Activated naive CD8-positive, alpha-beta T cell treated with anti-CD3 and anti-CD28 coated beads, Interleukin-2, amount 50 U/mL, for 16 hours (primary cell): ENCODE measurements at places on chromosomes 13 and 19.

- DNase-seq, result no peak
Observed at GRCh38 chr19:52658595-52658994, 20.4 kb upstream of the ZNF83 start.

DNA sequence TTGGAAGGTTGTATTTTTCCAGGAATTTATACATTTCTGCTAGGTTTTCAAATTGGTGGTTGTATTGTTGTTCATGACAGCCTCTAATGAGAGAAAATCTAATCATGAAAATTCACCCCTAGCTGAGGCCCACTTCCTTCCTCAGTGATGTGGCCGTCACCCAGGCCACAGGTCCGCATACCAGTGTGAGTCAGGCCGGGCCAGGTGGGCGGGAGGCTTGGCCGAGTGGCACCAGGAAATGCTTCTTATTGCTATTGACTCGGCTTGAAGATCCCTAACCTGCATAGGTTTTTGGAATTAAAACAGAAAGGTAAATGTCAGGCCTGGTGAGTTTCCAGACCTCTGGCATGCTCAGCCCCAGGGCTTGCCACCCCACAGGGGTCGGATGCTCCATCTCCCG, 88.7 kb downstream of the SCGB2B2 start:
- DNase-seq, result no peak

- DNase-seq, result no peak
Observed at GRCh38 chr19:40592170-40592569, 9.0 kb upstream of the LTBP4 start.

- no peak for DNase-seq
Observed at GRCh38 chr13:48009284-48009683, 8.2 kb upstream of the SUCLA2 start.

DNA sequence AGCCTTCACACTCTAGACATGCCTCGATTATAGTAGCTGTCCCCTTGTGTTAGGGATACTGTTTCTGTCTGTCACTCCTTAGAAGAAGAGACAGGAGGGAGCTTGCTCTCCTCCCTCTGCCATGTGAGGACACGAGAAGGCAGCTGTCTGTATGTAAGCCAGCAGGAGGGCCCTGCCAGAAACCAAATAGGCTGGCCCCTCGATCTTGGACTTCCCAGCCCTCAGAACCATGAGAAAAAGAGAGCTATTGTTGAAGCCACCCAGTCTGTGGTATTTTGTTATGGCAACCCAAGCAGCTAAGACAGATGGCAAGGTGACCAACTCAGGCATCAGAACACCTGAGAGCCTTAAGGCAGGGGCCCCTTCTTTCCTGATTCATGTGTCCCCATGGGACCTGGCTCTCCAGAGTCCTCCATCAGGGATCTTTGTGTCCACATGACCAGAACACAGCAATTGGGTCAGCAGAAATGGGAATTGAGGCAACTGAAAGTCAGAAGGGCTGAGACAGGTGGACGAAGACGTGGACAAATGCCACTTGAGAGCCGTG, 65.6 kb upstream of the NPAS1 start:
- no peak for DNase-seq

DNA sequence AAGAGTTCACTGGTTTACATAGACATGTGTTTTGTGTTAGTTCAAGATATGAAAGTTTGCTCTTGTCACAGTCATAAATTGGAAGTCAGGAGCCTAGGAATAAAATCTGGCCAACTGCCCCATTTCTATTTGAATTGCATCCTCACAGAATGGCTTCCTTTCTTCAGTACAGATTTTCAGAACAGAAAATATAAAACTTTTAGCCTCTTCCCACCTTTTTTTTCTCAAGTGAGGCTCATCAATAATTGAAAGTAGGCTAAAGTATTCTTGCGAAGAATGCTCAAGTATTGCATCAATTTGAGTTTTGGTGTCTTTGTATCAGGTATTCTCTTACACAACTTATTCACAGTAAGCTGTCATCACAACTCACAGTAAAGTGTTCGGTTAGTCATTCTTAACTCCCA, 802.7 kb downstream of the PCDH9 start:
- DNase-seq, result no peak

DNA sequence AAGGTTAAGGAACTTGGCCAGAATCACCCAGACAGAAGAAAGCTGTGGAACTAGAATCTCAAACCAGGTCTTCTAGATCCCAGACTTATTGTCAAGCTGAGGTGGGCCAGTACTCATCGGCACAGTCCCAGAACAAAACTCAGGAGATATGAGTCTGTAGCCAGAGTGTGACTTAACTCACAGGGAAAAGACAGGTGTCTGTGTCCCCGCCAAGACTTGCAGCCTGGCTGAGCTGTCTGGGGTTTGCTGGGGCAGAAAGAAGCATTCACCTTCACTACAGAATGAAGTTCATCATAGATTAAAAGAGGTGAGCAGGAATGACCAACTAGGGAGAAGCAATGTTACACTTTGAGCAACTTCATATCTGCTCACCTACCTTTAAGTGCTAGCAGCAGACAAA, 257.2 kb downstream of the FOXO1 start:
- DNase-seq, result no peak

GRCh38 chr19:7540761-7541474, 5.4 kb downstream of the PNPLA6 start:
- no peak for DNase-seq

- no peak for DNase-seq
Observed at GRCh38 chr19:45172173-45172572, 5.9 kb downstream of the TRAPPC6A start.

DNA sequence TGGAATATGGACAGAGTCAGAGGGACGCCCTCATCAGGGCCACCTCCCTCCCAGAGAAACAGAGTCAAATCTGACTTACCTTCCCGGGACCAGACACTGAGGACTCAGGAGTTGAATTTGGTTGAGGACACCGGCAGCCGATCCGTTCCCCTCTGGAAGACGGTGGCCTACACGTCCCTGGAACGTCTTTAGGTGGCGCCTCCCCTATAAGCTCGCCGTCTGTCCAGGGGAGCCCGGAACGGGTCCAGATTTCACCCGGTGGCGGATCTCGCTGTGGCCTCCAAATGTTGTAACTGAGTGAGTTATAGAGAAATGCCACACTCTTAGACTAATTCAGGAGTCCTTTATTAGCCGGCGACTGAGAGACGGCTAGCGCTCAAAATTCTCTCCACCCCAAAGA, 9.0 kb downstream of the TNFSF14 start:
- no peak for DNase-seq

GRCh38 chr13:56501750-56502149, 639.0 kb upstream of the PRR20A start:
- no peak for DNase-seq

DNA sequence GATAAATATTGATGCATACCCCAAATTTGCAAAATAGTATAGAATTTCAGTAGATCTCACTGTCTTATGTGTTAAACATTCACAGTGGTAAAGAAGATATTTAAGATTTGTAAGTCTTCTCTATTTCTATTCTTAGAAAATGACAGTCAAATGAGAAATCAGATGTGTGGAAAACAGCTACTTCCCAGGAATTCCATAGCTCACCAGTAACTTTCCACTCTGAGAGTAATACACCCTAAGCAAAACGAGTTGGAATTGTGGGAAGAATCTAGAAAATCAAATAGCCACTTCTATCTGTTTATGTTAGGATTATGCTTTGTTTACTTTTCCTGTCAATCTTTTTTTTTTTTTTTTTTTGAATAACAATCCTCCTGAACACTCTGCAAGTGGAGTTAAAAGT, 69.1 kb downstream of the FLT1 start:
- DNase-seq, result no peak

DNA sequence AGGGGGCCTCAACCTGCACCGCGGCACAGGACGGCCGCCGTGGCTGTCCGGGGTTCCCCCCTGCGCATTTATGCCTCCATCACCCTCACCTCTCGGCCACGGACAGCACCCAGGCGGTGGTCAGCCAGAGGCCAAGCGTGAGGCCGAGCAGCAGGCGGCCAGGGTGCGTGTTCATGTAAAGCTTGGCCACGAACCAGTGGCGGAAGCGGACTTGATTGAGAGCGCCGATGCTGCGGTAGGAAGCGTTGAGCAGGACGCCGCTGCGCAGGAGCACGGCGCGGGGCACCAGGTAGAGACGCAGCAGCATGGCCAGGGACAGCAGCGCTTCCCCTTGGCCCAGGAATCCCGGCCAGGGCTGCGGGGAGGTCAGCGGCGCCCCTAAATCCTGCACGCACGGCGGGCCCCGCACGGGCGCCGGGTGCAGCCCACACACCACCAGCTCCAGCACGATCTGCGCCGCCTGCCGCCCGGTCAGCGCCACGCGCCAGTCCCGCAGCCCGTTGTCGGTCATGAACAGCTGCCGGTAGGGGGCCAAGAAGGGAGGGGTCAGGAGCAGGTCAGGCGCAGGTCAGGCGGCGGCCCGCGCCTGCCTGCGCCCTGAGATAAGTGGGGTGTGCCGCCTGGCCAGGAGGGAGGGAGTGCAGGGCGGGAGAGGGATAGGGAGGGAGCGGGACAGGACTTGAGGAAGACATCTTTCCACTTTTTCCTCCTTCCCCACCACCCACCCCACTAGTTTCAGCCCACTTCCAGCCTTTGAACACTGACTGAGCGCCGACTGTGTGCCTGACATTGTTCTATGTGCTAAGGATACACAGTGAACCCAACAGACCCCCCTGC, 6.5 kb downstream of the KCNN4 start:
- DNase-seq, result no peak

DNA sequence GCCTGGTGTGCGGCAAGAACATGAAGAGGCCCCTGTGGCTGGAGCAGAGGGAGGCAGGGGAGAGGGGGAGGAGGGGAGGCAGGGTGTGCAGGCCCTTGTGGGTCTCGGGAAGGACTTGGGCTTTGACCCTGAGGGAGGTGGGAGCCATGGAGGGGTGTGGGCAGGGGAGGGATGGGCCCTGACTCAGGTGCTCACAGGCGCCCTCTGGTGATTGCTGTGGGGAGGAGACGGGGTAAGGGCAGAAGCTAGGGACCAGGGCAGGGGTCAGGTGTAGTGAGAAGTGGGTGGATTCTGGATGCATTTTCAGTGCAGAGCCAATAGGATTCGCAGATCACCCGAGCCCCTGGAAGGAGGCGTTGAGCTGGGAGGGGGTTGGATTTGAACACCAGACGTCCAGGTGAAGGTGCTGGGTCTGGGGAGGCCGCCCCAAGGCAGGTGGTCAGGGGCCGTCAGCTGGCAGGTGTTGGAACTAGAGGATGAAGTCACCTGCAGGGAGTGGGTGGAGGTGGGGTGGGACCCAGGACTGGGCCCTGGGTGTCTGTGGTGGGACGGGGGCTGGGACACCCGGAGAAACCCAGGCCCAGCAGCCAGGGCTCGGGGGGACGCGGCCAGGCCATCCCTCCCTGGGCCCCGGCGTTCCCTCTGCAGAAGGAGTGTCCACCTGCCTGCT, 185.4 kb downstream of the KDM4B start:
- DNase-seq, result no peak

DNA sequence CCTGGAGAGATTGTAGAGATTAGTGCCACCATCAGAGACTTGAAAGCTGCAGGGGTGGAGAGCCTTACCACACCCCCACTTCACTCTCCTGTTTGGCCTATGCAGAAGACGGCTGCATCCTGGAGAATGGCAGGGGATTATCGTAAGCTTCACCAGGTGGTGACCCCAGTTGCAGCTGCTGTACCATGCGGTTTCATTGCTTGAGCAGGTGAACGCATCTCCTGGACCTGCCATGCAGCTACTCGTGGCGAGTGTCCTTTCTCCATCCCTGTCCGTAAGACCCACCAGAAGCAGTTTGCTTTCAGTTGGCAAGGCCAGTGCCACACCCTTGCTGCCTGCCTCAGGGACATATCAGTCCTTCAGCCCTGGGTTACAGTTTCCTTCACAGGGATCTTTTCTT, 21.2 kb downstream of the PPP5C start:
- no peak for DNase-seq

- no peak for DNase-seq
Observed at GRCh38 chr19:16627193-16627927, 644 bp downstream of the MED26 start.

DNA sequence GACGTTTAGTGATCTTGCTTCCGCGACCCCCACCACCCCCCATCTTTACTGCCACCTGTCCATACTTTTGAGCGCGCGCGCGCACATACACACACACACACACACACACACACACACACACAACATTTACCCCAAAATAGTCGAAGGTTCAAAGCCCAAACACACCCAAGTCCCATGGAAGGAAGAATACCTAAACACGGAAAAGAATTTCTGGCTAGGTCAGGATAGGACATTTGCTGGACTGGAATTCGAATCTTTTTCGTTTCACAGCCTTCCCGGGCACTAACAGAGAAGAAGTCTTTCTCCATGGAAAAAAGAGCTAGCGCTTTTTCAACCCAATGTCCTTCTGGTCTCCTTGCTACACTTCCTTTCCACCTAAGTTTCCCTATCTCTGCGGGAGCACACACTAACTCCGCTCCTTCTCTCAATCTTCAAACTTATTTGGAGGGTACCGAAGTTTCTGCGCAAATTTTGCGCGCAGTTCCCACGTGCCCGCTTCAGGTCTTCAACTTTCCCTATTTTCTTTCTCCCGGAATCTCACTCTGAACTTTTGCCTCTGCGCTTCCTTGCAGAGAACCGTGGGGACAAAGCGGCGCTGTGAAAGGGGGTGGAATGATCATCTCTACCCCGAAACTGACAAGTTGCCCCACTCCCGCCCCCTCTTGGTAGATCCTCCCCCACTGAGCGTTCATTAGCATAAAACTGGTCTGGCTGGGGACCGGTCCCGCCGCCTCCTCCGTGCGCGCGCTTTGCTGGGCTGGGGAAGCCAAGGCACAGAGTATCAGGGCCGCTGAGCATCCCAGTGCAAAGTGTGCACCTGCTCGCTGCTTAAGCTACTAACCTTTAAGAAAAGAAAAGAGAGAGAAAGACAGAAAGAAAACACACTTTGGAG, 2.7 kb downstream of the DACH1 start:
- DNase-seq, result no peak

DNA sequence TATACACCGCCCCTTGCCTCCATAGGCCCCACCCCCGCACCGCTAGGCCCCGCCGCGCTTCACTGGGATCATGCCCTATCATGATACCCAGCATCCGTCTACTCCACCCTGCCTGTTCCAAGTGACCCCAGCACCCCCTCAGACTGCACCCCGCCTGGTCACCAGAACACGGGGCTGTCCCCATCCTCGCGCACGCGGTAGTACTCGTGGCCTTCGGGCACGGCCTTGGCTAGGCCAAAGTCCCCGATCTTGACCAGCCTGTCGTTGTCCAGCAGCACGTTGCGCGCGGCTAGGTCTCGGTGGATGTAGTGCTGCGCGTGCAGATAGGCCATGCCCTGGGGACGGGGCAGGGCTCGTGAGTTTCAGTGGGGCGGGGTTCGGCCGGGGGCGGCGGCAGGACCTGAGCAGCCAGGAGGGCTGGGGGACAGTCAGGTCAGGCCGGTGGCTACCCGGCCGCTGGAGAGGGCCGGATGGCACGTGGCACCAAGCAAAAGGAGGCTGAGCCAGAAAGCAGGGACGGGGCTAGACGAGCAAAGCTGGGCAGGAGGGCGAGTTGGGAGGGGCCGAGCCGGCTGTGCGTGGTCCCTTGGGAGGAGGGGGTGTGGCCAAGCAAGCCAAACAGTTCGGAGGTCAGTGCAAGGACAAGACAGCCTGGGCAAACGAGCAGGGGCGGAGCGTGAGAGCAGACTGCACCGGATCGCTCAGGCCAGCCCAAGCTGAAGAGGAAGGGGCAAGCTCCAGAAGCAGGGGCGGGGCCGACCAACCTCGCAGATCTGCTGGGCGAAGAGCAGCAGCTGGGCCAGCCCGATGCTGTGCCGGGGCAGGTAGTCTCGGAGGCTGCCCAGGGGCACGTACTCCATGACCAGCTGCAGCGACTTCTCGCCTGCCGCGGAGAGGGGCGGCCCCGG, 13.6 kb upstream of the ICAM3 start:
- DNase-seq, result no peak
